ENCODE measurements at places on chromosomes 12 and 14.

- no peak for DNase-seq
These were observed 208.2 kb upstream of the FOXN3 start for GRCh38 chr14:89625244-89625713.

GRCh38 chr12:58291106-58291505 lies 349.7 kb downstream of the ATP23 start:
- no peak for DNase-seq

GRCh38 chr14:23002592-23002991 lies 7.4 kb downstream of the C14orf93 start:
- DNase-seq: no peak

DNA sequence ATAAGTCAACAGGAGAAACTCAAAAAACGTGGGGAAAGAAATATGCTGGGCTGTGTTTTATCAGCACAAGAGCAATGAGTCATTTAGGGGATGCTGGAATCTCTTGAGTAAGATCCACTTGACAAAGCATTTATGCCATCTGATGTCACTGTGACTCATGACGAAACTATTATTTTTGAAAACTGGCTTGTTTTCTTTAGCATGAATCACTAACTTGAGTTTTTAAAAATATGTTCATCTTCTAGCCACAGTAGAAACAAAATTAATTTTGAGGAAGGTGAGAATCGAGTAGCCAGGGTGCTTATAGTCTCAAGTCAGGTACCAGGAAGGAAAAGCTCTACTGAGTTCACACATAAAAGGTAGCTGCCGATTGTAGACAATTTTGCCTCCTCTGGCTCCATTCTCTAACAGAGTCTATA lies 456.2 kb upstream of the MGAT4C start:
- DNase-seq: no peak

DNA sequence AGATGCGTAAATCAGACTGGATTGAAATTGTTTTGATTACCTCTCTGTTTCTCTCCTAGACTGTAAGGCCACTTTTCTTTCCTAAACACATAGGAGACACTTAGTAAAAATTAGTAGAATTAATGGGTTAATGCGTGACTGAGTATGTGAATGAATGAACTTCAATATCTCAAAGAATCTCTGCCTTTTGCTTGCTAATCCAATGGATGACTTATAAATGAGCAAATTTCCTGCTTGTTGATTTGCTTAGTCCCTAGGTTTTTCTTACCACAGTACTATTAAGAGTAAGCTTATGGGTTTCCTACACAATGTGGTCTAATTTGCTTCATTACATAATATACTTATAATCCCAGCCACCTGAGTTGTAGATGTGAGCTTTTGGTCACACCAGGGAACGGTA lies 164.1 kb downstream of the SRGAP1 start:
- DNase-seq: no peak

GRCh38 chr14:52254086-52254485 lies 13.4 kb upstream of the PTGDR start:
- DNase-seq: no peak

DNA sequence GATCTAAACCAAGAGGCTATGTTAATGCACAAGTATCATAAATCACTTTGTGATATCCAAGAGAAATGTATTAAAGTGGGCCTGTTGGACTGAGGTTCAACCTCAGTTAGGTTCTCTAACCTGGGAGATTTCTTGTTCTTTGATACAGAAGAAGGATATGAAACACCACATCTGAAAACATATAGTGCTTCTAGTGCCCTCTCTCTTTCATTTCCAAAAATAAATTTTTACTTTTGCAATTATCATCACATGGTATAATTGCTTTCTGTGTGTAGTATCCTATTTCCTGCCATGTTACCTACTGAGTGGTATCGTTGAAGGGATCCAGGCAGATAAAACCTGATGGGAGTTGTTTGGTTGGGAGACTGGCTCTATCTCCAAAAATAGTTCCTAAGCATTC lies 264.9 kb downstream of the CCER1 start:
- no peak for DNase-seq

- no peak for DNase-seq
These were observed 64.6 kb upstream of the LMO3 start for GRCh38 chr12:16670456-16671050.

DNA sequence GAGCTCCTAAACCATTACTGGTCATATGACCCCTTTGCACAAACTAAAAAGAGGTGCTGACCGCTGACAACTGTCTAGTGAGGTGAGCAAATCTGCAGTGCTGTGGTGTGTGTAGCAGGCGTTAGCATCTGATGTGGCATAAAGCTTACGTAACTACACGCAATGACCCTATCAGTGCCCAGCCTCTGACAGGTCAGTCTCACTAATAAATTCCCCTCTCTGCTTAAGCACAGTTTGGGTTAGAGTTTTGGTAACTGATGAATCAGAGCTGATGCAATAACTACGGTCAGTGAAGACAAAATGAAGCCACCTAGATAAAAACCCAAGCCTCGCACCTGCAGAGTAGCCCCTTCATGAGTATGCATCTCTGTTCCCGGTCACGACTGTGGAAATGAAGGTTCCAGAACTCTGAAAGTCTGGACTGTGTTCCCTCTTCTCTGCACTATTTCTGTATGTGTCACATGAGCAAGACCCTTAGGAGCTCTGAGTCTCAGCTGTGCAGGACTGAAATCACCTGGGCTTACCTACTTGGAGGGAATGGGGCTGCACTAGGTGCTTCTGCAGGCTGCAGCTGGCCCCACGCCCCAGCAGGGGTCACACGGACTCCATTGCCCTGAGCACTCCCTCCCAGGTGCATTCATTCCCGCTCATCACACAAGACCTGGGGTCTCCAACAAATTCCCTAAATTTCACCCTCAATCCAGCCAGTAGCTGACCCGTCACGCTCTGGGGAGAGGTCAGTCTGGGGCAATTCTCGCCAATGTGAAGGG lies 54.4 kb downstream of the RIMBP2 start:
- DNase-seq: no peak

DNA sequence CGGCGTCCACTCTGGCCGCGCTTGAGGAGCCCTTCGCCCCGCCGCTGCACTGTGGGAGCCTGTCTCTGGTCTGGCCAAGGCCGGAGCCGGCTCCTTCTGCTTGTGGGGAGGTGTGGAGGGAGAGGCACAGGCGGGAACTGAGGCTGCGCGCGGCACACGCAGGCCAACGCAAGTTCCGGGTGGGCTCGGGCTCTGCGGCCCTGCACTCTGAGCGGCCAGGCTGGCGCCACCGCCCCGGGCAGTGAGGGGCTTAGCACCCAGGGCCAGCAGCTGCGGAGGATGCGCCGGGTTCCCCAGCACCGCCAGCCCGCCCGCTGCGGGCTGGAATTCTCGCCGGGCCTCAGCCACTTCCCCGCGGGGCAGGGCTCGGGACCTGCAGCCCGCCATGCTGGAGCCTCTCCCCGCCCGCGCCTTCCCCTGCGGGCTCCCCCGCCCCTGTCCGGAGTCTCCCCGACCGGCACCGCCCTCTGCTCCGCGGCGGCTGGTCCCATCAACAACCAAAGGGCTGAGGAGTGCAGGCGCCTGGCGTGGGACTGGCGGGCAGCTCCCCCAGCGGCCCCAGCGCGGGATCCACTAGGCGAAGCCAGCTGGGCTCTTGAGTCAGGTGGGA lies 921.2 kb upstream of the FOXG1 start:
- DNase-seq: no peak

GRCh38 chr12:91249518-91250272 lies 67.1 kb upstream of the DCN start:
- DNase-seq: no peak

DNA sequence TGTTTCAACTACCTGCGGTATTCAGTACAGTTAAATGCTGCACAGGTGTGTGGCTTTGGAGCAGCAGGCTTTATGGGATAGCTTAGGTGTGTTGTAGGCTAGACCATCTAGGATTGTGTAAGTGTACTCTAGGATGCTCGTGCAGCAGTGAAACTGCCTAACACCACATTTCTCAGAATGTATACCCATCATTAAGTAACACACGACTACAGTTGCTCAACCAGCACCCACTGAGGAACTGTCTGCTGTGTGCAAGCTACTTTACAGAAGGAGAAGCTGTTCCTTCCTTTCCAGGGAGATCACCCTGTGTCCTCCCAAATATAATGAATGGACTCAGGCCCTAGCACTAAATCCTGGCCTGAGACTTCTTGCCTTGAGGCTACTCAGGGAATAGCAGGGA lies 94.8 kb downstream of the SLC24A4 start:
- DNase-seq: peak; percentile 18

- no peak for DNase-seq
These were observed 188.9 kb downstream of the ADAMTS20 start for GRCh38 chr12:43362910-43363694.

- peak; percentile 11 for DNase-seq
These were observed 98.1 kb upstream of the VRK1 start for GRCh38 chr14:96698960-96699539.

GRCh38 chr12:95877622-95878021 lies 18.9 kb downstream of the SNRPF start:
- no peak for DNase-seq

DNA sequence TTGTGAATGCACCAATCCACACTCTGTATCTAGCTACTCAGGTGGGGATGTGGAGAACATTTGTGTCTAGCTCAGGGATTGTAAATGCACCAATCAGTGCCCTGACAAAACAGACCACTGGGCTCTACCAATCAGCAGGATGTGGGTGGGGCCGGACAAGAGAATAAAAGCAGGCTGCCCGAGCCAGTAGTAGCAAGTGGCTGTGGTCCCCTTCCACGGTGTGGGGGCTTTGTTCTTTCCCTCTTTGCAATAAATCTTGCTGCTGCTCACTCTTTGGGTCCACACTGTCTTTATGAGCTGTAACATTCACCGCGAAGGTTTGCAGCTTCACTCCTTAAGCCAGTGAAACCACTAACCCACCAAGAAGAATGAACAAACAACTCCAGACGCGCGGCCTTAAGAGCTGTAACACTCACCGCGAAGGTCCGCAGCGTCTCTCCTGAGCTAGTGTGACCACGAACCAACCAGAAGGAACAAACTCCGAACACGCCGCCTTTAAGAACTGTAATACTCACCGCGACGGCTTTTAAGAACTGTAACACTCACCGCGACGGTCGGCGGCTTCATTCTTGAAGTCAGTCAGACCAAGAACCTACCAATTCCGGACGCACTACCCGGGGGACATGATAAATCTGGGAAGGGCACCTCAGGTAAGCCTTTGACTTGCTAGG lies 4.6 kb upstream of the LDHB start:
- DNase-seq: no peak

DNA sequence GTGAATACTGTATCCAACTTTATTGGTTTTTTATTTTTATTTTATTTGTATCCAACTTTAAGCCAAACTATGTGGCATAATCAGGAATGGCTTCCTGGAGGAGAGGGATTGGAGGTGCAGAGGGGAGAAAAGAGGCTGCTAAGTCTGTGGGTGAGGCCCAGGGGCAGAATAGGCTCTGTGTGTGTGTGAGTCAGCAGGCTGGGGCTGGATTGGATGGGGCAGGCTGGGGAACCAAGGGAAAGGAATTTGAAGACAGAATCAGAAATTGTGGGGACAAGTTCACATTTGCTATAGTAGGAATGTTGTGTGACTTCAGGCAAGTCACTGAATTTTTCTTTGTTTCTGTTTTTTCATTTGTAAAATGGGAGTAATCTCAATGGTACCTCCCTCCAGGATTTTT lies 12.8 kb upstream of the RILPL1 start:
- no peak for DNase-seq

DNA sequence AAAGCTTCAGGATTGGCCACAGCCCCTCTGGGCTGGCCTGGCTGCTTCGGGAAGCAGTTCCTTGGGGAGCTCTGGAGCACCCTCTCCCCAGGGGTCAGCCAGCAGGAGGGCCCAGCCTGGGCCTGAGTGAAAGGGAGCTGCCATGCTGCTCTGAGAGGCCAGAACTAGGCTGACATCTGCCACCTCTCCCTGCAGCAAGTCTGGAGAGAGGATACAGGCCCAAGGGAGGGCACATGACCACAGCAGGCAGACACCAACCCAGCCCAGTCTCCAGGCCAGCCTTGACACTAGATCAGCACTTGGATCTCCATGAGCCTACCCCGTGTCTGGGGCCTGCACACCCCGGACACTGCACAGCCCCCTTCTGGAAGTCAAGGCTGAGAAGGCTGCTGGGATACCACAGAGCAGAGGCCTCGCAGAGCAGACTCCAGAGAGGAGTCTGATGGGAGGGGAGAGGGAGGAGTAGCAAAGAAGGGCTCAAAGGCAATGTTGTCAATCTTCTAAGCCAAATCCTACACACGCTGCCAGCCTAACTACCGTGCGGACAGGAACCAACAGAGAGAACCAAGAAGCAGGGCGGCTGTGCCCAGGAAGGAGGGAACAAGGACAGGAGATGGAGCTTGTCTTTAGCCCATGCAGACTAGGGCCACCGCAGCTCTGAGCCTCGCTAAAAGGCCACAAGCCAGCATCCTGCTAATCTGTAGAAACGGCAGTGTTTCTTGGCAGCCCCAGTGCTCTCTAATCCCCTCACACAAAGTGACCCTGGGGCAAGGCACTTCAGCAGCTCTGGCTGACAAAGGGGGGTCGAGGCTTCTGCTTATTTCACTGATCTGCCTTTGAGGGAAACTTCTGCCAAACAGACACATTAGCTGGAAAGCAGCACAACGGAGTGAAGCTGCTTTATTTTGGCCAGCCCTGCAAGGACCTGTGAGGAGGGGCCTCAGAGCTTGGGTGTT lies 12.9 kb downstream of the COL2A1 start:
- no peak for DNase-seq

GRCh38 chr14:104164041-104164440 lies 25.7 kb downstream of the KIF26A start:
- no peak for DNase-seq

- no peak for DNase-seq
These were observed 9.1 kb upstream of the TBX3 start for GRCh38 chr12:114693059-114693531.

DNA sequence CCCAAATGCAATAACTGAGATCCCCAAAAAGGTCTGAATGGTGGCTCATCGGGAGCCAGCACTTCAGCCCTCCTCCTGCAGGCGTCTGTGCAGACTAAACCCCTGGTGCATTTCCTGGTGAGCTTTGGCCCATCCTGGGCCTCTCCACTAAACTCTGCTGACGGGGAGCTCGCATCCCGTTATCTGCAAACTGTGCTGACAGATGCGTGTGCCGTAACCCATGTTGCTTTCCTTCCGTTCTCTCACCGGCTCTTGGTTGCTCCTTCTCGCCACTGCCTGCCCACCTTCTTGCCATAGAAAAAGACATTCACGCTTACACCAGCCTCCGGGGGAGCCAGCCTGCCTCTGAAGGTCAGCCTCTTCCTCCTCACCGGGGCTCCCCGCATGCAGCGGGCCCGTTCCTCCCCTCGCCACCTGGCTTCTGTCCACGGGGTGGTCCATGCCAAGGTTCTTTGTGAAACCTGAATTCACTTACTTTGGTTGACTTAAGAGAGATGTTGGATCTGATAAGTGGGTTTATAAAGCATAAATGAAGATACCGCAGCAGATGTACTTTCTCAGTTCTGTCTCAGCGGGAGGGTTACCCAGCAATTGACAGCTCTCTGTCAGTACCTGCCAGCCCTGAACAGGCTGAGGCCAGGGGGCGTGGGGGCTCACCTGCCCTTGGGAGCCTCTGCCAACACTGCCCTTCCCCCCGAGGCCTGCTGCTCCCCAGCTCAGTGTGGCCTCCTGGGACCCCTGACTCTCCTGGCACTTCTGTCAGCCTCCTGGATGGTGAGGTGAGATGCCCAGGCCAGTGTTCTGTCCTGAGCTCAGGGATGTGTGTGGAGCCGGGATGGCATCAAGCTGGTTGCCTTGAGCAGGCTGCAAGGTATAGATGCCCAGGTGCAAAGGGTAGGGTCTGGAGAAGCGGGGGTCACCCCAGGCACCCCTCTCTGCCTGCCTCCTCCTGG lies 14.2 kb downstream of the ZFYVE21 start:
- no peak for DNase-seq

- DNase-seq: no peak
These were observed 36.5 kb downstream of the TDP1 start for GRCh38 chr14:89992273-89992672.
